Type B pancreatic cell (in vitro differentiated cells): ENCODE measurements at places on chromosomes 5 and 9. TPM values are rescaled to one million over a fixed set of nuclear protein-coding genes. Genes with fewer than 3 reads are reported as not detected.
A peak's percentile ranks its signal among the peaks of the same experiment; 100 is the strongest.

ANKRD31 gene
- total RNA-seq: 0.34 and 0.45 TPM in 2 replicates

PCDHB2 gene
- total RNA-seq: 33.7 and 36.3 TPM in 2 replicates

DNA sequence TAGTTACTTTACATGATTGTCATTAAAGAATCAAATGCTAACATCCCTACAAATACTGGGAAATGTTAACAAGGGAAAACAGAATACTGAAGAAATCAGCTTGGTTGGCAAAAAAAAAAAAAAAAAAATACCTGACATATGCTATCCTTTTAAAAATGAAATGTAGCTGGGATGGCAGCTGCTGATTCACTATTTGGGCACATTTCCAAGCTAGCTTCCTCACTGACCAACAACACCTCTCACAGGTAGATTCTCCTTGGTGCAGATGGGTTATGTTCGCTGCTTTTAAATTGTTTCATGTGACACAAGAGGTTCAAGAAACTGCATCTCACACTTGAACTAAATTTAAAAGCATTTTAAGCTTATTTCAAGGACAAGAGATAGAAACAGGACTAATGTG, 6.1 kb upstream of the PRUNE2 start:
- no peak for DNase-seq
- no peak overlapping the region for H3K27ac ChIP-seq
- no peaks in the 10 kb centered on the region for H3K4me1 ChIP-seq
- peaks cover 84% of the 10 kb centered on the region for H3K27me3 ChIP-seq
- H3K36me3 ChIP-seq: no peaks in the 10 kb centered on the region
- no peak overlapping the region for H3K4me3 ChIP-seq

DNA sequence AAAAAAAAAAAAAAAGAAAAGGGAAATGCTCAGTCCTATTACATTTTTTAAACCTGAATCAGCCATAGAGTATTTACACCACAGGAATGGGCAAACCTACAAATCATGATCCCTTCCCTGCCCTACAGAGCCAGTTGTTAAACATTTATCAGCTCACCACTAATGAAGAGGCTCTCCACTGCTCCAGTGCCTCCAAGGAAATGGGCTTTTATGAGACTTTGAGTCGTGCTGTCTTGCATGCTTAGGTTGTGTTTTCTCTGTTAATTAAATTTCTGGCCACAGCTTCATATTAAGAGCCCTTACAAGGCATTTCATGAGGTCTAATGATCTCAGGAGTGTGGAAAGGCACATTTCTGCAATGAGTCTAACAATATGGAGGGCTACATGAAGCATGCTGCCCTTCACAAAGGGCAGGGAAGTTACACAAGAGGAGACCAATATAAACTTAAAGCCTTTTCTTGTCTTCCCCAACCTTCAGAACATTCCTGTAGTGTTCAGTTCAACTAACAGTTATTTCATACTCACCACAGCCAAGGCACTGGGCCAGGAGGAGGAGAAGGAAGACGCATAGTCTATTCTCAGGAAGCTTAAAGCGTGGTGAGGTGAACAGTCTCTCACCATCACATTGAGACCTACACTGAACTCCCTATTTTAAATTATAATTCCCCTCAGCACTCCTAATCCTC, 140.1 kb upstream of the ABCA1 start:
- no peak for DNase-seq
- H3K27me3 ChIP-seq: no peaks in the 10 kb centered on the region
- peaks cover 37% of the 10 kb centered on the region for H3K4me1 ChIP-seq
- no peak overlapping the region for H3K4me3 ChIP-seq
- no peaks in the 10 kb centered on the region for H3K36me3 ChIP-seq

DNA sequence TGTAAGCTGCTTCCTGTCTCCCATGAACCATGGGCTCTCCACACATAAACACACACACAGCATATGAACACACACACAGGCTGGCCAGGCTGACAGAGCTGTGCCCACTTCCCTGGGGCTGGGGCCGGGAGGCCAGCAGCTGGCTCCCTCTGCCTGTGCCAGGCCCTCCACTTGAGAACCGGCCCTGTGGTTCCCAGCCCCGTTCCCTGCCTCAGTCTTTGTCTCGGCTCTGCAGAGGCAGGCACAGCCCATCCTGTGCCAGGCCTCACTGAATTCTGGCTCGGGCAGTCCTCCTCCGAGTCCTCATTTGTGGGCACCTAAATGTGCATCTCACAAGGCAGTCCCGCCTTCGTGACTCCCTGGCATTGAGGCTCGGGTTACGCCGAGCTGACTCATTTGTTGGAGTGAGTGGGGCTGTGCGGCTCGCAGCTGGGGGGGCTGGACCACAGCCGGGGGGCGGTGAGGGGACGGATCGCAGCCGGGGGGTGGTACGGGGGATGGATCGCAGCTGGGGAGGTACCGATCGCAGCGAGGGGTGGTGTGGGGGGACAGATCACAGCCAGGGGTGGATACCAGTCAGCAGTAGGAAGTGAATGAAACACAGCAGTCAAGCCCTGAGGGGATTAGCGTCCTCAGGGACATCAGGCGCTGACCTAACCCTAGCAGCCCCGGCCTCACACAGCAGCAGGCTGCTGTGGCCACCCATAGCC, 72.3 kb downstream of the PSMB7 start:
- peaks cover 6% of the 10 kb centered on the region for H3K36me3 ChIP-seq
- no peaks in the 10 kb centered on the region for H3K4me1 ChIP-seq
- H3K27me3 ChIP-seq: no peaks in the 10 kb centered on the region
- H3K4me3 ChIP-seq: no peak overlapping the region
- H3K27ac ChIP-seq: peak overlapping the region; percentile 16
- DNase-seq: no peak

- H3K4me3 ChIP-seq: no peak overlapping the region
- no peak for DNase-seq
- H3K36me3 ChIP-seq: no peaks in the 10 kb centered on the region
- peak overlapping the region; percentile 66 for H3K27ac ChIP-seq
Observed at GRCh38 chr5:160359816-160360215, 10.6 kb downstream of the C1QTNF2 start.
